Activated CD4-positive, alpha-beta T cell treated with anti-CD3 and anti-CD28 coated beads for 24 hours (primary cell): ENCODE measurements at places on chromosomes 12 and 14.

DNA sequence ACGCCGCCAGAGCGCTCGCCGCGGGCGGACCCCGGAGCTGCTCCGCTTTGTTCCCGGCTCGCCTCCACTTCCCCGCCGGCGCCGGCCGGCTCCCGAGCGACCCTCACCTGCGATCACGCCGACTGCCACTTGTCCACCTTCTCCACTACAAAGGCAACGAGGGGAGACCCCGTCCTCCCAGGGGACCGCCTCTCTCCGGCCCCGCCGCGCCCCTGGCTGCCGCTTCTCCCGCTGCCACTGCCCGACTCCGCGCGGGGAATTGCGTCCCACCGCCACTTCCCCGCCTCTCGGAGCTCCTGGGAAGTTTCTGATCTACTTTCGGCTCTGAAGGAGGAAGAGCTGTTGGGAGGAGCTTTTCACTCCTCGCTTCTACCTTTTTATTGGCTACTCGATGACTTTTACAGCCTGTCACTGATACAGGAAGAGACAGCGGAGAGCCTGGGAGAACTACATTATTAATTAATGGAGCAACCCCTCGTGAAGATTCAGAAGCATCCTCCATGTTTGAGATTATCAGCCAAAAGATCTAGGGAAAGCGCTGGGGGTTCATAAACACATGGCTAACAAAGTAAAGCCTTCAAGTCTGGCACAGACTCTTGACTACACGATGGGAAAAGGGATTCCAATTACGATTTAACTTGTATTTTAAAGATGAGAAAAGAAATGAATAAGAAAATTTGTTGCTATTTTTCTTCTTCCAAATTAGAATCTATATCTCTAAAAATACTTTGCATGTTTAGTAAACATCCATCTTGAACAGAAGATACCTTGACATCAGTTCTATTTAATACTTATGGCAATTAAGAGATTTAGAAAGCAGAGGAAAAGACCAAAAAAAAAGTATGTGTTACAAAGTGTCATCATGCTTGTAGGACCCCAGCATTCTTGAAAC lies at the start of gene BAZ1A:
TSS of gene BAZ1A (minus strand) at position 330 of the 892 bp plus-strand sequence. CDS start 756 bp downstream, outside the sequence.
- peak; percentile 17 for DNase-seq

DNA sequence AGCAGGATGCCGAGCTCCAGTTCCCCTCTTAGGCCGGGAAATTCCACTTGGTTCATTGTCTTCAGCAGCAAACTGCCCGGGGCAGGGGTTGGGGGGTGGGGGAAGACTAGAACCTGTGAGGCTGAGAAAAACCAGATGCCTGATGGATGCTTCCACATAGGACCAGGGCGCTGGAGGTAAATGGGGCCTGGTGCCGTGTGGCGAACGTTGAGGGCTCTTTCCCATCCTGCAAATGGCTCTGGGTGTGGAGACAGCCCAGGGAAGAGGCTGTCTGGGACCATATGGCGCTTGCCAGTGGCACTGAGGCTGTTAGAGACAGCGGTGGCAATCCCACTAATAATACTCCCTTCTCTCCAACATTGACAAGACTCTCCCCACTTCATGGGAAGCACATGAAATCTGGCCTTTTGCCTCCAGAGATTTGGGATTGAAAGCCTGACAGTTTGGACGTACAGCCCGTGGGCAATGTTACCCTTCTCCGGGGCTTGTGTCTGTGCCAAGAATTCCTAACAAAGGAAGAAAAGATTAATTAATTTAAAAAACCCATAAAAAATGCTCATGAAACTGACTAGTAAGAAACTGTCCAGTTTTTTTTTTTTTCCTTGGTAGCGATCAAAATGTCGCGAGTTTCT lies 44.5 kb downstream of the MAP1LC3B2 start:
- DNase-seq, result no peak

GRCh38 chr14:90558041-90558982 lies 161.5 kb downstream of the CALM1 start:
- DNase-seq, result no peak

DNA sequence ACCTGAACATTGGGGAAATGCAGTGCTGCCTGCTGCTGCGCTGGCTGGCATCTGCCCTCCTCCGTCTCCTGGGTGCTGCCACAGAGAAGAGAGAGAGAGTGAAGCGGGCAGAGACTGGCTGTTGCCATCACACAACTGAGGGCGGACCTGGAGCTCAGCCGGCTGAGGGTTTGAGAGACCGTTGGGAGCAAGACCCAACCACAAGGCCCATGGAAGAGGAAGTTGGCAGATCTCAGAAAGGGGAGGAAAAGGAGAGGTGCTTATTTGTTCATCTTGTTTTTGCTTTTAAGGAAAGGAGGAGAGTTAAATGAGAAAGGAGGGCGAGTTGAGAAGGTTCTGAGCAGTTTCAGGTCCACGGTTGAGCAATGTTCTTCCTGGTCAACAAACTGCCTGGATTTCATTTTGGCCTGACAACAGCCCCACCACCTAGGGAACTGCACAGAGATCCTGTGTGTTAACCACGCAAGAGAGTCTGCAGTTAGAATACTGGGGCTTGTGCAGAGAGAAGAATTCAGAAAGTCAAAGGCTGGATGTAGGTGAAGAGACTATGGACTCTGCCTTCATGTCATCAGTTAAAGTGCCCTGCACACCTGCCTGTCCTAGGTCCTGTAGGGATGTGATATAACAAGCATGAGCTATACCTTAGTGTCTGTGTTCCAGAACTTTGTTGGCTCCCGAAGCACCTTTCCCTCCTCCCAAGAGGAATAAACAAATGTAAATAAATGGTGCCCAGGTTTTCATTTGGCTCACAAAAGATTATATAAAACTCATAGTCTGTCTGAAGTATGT lies 124.6 kb downstream of the ETV6 start:
- no peak for DNase-seq

DNA sequence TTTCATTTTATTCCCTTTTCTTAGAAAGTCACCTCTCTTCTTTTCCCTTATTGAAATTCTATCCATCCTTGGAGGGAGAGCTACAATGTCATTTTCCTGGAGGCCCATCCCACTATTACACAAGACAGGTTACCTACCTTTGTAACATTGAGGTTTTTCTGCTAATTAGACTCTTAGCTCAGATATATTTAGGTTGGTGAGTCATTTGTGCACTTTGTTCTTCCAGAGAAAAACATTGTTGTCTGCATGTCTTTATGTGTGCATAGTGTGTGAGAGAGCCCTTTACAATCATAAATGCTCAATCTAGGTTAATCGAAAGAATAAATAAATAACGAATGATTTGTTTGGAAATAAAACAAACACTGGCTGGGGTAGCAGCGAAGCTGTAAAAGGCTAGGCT lies 191.8 kb downstream of the DACT1 start:
- DNase-seq, result no peak

GRCh38 chr12:92075425-92075914 lies 70.2 kb downstream of the BTG1 start:
- no peak for DNase-seq

DNA sequence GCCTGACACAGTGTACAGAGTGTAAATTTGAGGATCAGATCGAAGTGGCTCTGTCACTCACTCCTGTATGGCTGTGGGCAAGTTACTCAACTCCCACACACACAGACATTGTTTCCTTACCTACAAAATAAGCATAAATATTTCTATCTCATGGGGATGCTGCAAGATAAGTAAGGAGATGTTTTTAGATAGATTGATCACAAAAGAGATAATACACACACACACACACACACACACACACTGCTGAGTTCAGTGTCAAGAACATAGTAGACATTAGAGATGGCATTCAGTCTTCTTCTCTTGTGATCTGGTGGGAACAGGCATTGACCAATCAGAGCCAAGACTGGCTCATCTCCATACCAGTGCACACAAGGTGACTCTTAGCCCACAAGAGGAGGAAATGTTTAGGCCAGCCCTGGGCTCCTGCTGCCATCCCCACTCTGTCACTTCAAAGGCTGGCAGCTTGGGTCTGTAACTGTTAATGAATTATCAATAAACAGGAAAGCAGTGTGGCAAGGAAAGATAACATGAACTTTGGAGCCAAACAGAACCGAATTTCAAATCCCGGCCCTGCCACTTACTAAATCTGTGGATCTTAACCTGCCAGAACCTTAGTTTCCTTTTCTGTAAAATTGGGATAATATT lies 3.4 kb upstream of the RNASE8 start:
- DNase-seq, result no peak

- DNase-seq, result peak; percentile 33
Measured at GRCh38 chr12:52691076-52691840, 11.1 kb upstream of the KRT1 start.

DNA sequence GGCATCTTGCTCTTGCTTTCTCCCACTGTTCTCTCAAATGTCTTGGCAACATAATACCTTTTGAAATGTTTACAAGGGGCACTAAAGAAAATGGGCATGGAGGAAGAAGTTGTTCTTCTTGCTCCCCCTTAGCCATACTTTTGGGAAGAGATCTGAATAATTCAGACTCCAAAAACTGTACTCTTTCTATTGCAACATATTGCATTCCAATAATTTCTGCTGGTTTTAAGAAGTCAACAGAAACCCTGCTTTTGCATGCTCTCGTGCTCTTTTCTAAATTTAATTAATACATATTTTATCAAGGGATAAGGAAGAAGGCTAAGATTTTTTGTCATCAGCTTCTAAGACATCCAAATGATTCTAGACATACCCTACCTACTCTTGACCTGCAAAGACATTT lies 409.9 kb upstream of the SOX5 start:
- DNase-seq, result no peak

DNA sequence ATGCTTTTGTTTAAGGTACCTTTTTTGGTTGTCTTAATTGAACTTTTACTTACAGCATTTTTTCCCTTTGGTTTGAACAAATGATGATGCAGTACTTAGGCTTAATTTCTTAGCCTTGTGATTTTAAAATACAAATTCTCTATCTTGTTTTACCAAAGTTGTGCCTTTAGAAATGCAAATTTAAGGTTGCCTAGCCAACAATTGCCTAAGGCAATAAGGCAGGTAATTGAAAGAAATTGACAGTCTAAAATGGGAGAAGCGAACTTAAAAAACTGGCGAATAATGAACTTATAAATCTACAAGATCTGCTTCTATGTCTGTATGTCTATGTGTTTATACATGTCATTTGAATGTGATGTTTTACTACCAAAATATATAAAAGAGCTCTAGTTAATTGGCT lies 23.6 kb upstream of the CD69 start:
- no peak for DNase-seq

GRCh38 chr12:131786331-131786730 lies 41.9 kb upstream of the MMP17 start:
- no peak for DNase-seq

GRCh38 chr14:54568821-54569595 lies 2.1 kb downstream of the SAMD4A start:
- DNase-seq, result no peak
